ENCODE measurements at places on chromosomes 2 and 18.

- no peak for DNase-seq
Observed at GRCh38 chr2:104787298-104788065, 66.4 kb upstream of the POU3F3 start.

DNA sequence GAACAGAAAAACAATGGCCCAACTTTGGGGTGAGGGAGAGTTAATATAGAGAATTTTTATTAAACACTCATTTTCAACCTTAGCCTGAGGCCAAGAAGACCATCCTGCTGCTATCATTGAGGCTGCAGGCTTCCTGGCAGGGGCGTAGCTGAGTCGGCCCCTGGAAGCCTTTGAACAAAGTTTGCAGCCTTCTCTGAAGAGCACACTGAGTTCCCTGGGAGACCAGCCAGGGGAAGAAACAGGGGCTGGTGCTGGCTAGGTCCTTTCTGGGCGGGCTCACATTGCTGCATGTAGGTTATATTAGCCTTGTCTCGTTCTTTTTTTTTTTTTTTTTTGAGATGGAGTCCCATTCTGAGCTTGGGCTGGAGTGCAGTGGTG lies 126.8 kb upstream of the HS6ST1 start:
- no peak for DNase-seq

GRCh38 chr18:44699572-44700261 lies 19.0 kb downstream of the SETBP1 start:
- DNase-seq, result no peak

GRCh38 chr2:30135541-30135940 lies 11.3 kb upstream of the YPEL5 start:
- DNase-seq, result no peak

DNA sequence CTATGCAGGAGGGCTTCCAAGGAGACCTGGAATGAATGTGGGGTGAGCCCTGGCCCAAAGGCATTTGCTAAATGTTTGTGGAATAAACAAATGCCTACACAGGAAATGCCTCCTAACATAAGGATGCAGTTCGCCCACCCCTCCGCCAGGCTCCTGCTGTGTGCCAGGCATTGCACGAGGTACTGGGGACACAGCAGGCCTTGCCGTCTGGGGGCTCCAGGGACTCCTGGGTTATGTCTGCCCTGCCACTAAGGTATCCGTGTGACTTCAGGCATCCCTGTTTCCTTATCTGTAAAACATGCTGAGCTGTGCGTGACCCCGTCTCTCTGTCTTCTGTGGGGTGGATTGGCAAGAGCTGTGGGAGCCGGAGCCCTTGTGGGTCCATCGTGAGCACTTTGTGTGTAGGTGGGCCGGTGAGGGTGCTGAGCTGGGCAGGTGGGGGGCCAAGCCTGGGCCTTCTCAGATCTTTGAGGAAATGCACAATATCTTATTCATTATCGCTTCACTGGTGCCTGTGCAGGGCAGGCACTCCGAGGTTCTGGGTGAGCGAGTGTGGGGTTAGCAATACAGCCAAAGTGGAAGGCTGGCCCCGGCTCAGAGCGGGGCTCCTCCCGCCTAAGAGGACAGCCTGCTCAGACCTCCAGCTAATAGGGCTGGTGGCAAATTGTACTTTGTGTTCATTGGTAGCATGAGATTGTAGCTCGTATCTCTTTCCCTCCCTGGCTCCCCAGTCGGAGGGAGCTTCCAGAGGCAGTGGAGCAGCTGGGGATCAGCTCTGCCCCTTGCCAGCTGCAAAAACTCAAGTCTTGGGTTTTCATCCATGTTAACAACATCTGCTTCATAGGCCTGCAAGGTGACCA lies 126.8 kb downstream of the GLI2 start:
- no peak for DNase-seq

GRCh38 chr2:42844901-42845821 lies 52.8 kb upstream of the HAAO start:
- DNase-seq, result no peak

DNA sequence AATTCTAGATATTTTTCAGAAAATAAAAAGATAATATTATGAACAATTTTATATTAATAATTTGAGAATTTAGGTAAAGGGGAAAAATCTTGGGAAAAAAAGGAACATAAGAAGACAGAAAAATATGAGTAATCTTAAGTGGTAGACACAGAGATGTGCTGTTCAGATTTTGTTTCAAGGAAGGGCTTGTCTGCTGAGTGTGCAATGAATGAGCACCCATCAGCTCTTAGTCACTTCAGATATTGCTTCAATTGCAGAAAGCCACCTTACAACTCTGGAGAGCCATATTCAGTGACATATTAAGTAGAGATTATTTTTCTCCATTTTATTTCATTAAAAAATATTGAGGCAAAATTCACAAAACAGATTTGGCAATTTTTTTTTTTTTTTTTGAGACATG lies 282.0 kb upstream of the CHST9 start:
- DNase-seq, result no peak

- no peak for DNase-seq
Observed at GRCh38 chr2:203887677-203888076, 20.1 kb downstream of the CTLA4 start.

- no peak for DNase-seq
Observed at GRCh38 chr2:188079196-188079595, 212.5 kb upstream of the GULP1 start.

GRCh38 chr2:137254052-137254451 lies 488.7 kb downstream of the THSD7B start:
- DNase-seq, result no peak

GRCh38 chr18:52577795-52578194 lies 237.8 kb downstream of the DCC start:
- DNase-seq, result no peak

GRCh38 chr2:232483923-232484627 lies 3.6 kb downstream of the ECEL1 start:
- DNase-seq, result no peak

GRCh38 chr18:79720359-79720733 lies 40.7 kb downstream of the CTDP1 start:
- no peak for DNase-seq

DNA sequence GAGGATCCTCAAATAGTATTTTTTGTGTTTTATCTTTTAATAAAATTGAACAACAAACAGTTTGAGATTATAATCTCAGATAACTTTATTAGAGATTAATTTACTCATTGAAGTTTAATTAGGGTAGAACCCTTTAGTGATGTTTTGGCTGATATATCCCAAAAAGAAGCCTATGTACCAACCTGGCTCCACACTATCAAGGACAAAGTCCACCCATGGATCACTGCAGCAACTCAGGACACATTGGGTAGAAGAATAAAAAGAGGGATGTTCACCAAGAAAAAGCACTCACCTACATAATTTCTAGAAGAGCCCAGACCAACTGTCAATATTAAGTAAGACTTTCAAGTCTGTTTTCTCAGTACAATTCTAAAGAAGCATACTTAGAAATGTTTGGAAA lies 112.9 kb downstream of the EXOC6B start:
- no peak for DNase-seq

- no peak for DNase-seq
Observed at GRCh38 chr2:229591611-229592010, 122.7 kb downstream of the DNER start.

- no peak for DNase-seq
Observed at GRCh38 chr2:227456102-227456501, 15.9 kb upstream of the AGFG1 start.

DNA sequence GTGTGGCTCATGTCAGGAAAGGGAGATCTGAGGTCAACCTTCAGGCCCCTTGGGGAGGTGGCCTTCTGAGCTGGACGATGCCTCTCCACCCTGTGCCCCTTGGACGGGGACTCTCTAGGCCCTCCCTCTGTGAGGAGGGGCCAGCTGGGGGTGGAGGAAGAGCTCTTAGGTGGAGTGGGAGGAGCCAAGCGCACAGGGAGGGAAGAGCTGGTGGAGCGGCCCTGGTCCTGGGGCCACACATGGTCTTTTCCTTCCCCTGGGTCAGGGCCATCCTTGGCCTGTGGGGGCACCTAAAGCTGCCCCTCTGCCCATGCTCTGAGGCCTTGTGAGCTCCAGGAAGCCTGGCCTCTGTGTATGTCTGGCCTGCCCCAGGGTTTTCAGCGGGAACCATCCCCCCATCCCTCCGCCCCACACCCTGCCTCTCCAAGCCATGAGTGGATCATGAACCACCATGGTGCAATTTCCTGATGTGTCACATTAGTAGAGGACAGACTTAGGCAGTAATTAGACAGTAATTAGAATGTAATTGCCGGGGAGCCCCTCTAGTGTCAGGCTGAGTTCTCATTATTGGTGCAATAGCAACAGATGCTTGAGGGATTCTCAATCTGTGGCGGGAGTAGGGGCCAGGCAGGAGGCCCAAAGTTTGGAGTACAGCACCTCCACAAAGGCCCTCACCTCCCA lies 63.0 kb downstream of the GLI2 start:
- DNase-seq, result no peak

DNA sequence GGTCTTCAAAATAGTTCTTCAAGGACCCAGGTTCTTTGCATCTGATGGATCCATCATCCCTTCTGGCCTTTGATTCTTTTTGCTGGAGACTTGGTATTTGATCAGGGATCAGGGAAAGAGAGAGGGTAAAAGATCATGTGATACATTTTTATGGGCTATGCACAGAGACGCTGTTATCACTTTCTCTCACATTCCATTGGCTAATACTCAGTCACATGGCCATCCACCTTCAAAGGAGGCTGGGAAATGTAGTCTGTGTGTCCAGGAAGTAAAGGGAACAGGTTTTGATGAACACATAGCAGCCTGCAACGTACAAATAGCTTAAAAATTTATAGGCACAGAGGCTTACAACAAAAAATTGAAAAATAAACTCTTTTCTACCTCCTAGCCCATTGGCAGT lies 629.6 kb upstream of the FANCL start:
- no peak for DNase-seq

- DNase-seq, result no peak
Observed at GRCh38 chr2:178477443-178478129, 814 bp downstream of the FKBP7 start.

- DNase-seq, result no peak
Observed at GRCh38 chr2:183222751-183223150, 98.5 kb downstream of the NUP35 start.

- no peak for DNase-seq
Observed at GRCh38 chr2:162972383-162972782, 133.8 kb upstream of the KCNH7 start.

- no peak for DNase-seq
Observed at GRCh38 chr2:85589982-85590791, 5.4 kb upstream of the RNF181 start.

GRCh38 chr2:126881591-126881990 lies 17.1 kb upstream of the TEX51 start:
- no peak for DNase-seq

- DNase-seq, result no peak
Observed at GRCh38 chr2:118050386-118050785, 36.5 kb upstream of the CCDC93 start.

- no peak for DNase-seq
Observed at GRCh38 chr2:138637061-138637460, 135.5 kb downstream of the SPOPL start.

DNA sequence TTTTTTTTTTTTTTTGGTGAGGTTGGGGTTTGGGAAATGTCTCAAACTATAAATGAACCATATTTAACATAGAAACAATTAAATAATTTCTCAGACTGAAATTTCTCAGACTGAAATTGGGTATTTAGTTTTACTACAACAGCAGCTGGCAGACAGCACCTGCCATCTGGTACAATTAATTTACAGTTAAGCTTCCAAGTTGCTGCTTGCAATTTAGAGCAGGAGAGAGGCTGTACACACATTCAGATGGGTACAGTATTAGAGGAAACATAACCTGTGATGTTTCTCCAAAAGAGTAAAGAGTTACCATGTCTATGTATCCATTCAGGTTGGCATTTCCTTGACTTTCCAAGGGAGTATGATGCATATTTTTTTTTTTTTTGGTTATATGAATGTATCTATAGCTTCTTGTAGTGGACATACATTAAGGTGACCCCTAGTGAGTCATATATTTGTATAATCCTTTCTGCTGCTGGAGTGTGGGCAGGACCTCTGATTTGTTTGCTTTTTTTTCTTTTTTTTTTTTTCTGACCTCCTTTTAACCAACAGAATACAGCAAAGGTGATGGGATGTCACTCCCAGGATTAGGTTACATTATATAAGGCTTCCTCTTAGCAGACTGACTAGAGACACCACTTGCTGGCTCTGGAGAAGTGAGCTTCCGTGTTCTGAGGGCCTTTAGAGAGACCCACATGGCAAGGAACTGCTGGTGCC lies 201.7 kb downstream of the PTH2R start:
- no peak for DNase-seq

DNA sequence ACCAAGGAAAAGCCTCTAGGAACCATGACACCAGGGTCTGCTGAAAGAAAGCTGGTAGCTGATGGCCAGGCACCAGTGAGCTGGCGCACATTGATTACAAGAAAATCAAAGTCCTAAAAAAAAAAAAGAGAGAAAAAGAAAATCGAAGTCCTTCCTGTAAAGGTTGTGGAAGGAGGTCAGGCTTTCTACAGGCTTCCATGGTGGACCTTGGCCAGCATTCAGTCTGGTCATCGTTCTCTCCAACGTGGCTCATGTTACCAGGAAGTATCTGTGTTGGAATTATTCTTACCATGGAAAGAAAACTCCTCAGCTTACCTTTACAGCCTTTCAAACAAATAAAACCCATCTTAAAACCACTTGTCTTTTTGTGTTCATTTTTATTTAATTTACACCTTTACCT lies 65.6 kb downstream of the CYB5A start:
- DNase-seq, result no peak

DNA sequence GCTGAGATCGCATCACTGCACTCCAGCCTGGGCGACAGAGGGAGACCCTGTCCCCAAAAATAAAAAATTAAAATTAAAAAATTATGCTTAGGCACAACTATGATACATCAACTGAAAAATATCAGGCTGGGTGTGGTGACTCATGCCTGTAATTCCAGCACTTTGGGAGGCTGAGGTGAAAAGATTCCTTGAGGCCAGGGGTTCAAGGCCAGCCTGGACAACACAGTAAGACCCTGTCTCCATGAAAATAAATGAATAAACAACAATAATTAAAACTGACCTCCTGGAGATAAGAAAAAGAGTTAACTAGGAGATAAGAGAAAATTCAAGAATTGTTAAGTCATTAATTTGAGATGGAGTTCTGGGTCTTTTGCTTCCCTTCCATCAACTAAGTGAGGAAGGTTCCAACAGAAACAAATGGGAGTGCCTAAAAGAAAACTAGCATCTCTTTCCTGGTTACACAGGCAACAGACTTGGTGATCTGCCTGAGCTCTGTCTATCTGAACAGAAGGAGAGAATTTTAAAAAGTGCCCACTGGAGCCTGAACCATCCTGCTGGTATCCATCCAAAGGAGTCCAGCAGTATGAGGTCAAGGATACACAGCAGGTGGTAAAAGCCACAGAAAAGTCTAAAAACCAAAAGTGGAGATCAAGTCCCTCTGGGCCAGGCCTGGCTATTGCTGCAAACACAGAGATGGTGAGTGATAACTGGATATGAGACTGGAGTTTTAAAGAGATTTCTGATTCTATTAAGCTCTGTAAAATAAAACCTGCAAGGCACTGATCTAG lies 8.8 kb downstream of the PPM1G start:
- DNase-seq, result no peak

GRCh38 chr2:202069170-202070067 lies 3.6 kb upstream of the KIAA2012 start:
- DNase-seq, result no peak

- DNase-seq, result no peak
Observed at GRCh38 chr2:205929246-205929942, 156.6 kb downstream of the INO80D start.

GRCh38 chr2:71692621-71693277 lies 239.4 kb downstream of the DYSF start:
- DNase-seq, result no peak

- DNase-seq, result no peak
Observed at GRCh38 chr18:27094621-27095020, 90.5 kb downstream of the CHST9 start.

GRCh38 chr18:31643003-31643402 lies 41.4 kb downstream of the B4GALT6 start:
- DNase-seq, result no peak

All from activated CD4-positive, alpha-beta T cell treated with anti-CD3 and anti-CD28 coated beads for 1 hour (primary cell).